ENCODE measurements at places on chromosomes 1 and 21.

DNA sequence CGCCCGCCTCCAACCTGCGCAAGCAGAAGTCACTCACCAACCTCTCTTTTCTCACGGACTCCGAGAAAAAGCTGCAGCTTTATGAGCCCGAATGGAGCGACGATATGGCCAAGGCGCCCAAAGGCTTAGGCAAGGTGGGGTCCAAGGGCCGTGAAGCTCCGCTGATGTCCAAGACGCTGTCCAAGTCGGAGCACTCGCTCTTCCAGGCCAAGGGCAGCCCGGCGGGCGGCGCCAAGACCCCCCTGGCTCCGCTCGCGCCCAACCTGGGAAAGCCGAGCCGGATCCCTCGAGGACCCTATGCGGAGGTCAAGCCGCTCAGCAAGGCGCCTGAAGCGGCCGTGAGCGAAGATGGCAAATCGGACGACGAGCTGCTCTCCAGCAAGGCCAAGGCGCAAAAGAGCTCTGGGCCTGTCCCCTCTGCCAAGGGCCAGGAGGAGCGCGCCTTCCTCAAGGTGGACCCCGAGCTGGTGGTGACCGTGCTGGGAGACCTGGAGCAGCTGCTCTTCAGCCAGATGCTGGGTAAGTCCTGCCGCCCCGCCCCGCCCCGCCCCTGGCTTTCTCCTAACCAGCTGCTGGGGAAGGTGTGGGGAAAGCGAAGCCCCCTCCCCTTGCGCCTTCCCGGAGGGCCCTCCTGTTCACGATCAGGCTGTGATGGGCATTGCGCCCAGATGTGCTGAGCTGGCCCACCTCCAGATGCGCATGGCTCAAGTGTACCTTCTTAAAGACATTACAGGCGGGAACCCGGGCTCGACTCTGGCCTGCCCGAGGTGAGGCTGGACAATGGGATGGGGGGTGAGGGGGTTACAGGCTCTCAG lies 110.2 kb downstream of the NAV1 start:
- DNase-seq, result no peak

- DNase-seq, result peak; percentile 63
Measured at GRCh38 chr1:62781841-62782543, 1.9 kb upstream of the ATG4C start.

DNA sequence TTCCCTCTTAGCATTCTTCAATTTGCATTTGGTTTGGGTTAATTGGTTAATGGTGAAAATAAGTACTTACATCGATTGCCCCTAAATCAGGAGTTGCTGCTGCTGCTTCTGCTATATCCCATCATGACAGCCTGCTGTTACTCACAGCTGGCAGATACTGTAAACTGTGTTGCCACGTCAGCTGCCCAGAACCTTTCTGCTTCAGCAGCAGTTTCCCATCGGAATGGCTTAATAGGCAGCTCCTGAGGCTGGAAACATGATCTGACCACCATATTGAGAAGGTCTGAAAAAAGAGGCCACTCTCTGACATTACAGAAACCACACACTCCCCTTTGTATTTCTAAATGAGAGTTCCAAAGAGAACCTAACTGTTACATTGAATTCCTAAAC lies 14.3 kb upstream of the SEC16B start:
- peak; percentile 79 for DNase-seq

GRCh38 chr1:67308136-67308535 lies 463 bp downstream of the IL12RB2 start:
- DNase-seq, result no peak

- no peak for DNase-seq
Measured at GRCh38 chr1:155011004-155011416, 8.4 kb downstream of the ZBTB7B start.

DNA sequence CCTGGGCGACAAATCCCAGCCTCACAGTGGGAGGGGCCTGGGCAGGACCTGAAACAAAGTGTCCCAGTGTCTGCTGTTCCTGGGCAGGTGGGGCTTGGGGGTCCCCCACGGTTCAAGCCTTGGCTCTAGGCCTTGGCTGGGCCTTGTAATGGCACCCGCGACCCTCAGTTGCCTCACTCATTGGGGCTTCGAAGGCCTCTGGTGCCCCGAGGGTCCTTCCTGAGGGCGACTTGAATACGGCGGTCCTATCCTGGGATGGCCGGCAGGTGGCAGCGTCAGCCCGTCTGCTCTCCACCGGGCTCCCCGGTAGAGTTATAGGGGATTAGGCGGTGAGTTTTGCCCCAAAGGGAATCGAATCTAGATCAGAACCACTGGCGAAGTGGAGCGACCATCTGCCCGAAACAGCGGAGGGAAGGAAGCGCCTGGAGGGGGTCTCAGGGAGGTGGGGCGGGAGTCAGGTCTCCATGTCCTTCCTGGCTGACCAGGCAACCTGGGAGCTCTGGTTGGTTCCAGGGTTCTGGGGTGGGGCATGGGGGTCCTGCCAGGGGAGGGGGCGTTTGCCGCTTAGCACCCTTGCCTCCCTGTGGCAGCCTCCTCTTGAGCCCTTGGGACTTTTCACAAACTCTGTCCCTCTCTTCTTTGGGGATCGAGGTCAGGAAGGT lies 2.1 kb upstream of the PEX10 start:
- peak; percentile 50 for DNase-seq

- DNase-seq, result no peak
Measured at GRCh38 chr1:219659005-219659600, 46.2 kb upstream of the ZC3H11B start.

DNA sequence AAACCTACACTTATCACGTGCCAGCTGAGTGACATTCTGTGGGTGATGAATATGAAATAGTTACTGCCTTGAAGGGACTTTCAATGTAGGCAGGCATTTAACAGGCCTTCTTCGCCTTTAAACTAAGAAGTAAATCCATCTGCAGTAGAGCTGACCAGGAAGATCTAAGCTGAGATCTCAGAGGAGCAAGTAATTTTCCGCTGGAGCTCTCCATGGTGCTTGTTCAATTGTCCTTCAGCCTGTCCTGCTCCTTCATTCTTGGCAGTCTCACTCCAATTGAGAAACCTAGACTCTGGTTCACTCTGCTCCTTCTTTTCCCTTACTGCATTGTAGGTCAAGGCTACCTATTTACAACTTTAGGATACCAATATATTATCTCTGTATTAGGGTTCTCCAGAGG lies 183.5 kb downstream of the HMCN1 start:
- DNase-seq, result peak; percentile 57

GRCh38 chr1:156477526-156478249 lies 22.9 kb downstream of the MEF2D start:
- DNase-seq, result peak; percentile 24

GRCh38 chr1:34858901-34859445 lies 576 bp downstream of the SMIM12 start:
- DNase-seq, result peak; percentile 51

DNA sequence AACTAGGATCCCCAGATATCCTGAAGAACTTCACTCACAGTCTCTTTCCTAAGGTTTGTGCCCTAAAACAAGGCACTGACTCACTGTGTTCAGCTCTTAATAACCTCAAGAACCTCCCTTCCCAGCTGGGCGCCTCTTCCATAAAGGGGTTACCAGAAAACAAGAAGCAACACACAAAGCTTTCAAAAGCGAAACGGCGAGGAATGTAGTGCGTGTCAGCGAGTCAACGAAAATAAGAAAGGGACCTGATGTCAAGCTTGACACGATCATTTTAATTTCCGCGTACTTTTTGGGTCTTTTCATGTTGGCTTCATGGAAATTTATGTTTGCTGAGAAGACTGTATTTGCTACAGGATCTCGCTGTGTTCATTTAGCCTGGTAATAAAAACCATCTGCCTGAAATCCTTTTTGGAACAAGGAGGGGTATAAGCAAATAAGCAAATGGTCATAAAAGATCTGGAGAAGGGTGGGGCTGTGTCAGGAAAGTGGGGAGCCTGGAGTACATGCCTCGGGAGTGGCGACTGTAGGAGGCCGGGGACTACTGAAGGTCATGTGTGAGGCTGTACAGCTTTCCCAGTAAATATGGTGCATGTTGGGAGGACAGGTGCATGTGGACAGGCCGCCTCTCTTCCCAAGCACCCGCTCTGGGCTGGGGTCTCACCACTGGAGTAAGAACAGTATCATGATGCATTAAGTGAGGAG lies 11.4 kb upstream of the CLDN14 start:
- DNase-seq, result no peak

- no peak for DNase-seq
Measured at GRCh38 chr1:107327446-107327845, 186.6 kb downstream of the NTNG1 start.

DNA sequence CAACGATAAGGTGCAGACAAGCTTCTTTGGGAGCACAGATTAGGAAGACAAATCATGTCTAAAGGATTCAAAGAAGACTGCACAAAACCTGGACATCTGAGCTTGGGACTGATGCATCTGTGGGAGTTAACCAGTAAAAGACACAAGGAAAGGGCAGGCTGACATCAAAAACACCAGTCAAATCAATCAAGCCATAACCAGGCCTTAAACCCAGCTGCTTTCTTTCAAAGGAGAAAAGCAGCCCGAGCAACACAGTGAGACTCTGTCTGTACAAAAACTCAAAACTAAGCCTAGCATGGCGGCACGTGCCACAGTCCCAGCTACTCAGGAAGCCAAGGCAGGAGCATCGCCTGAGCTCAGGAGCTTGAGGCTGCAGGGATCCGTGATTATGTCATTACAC lies 411.6 kb downstream of the SMYD3 start:
- no peak for DNase-seq

DNA sequence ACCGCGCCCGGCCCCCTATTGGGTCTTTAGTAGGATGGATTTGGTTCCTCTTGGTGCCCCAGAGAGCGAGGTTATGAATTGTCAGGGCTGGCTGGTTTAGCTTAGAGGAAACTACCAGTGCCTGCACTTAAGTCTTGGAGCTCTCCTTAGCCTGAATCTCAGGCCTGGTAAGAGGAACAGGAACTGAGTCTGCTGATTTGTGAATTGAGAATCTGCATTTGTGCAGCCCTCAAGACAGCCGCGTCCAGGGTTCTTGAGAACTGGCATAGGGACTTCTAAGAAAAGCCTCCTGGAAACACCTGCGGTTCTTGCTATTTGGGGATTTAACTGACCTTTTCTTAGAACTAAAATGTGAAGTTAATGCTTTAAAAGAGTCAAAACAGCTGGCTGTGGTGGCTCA lies 1.7 kb downstream of the NECAP2 start:
- DNase-seq, result no peak

DNA sequence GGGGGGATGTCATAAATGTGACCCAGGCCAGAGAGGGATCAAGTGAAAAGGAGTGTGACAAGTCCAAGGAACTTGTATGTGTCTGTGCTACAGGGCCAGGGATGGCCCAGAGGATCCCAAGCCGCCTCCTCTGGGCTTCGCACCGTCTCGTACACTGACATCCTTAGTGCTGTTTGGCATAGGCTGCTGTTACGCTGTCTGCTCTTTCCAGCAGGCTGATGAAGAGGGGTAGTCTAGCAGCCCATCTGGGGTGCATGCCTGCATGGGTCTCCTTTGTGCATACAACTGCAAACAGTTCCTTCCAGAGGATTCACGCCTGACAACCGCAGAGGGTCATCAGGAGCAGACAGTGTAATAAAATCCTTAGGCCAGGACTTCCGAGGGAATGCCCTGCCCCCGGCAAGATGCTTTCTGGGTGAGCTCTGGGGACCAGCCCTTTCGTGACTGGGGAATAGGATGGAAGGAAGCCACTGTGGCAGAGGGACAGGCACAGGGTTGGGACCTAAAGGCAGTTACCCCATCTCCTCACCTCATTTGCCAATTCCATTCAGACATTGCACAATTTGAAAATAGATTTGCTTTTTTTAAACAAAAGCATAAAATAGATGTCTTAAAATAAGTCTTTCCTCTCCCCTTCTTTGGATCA lies 6.3 kb upstream of the GOLT1A start:
- DNase-seq, result no peak

DNA sequence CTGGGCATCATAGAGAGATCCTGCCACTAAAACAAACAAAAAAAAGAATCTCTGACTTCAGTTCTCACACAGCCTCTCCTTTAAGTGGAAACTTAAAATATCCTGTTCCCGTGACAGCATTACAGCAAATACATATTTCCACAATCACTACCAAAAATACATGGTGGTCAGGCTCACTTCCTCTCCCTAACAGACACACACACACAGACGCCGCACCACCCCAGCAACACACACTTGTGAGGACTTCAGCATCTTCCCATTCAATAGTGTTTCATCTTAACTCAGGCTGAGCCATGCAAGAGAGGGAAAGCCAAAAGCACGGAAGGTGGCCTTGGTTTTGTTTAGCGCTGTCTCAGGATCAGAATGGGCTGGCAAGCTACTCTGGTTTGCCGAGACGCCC lies 21.9 kb downstream of the KIAA1614 start:
- no peak for DNase-seq

DNA sequence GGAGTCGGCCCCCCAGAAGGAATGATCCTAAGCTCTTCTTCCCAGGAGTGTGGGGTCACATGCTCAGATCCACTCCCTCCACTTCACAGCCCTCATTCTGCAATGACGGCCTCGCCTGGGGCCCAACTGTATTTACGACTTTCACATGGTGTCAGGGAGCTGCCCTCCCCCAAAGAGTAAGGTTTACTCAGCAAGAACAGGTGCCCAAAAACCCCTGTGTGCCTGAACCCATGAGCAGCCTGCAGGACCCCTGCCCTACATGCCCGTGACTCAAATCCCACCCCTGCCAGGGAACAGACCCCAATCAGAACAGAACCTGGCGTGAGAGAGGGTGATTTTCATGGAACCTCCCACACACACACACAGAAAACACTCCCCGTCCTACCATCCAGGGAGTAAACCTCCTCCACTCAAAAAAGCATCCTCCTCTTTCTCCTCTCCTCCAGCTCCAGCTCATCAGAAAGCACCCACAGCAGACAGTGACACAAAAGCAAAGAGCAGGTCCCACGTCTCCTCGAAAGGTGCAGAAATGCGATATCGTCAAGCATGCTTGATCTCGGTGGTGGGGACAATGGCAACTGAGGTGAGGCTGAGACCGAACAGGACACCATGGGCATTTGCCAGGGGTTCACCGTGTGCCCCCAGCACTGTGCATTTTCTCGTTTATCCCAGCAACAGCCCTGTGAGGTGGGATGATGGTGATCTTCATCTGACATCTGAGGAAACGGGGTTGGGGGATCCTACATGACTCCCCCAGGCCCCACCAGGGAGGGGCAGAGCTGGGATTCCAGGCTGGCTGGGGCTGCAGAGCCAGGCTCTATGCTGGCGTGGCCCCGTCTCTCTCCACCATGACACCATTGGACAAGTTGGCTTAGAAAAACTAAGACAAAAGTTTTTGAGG lies 397.9 kb downstream of the NPHP4 start:
- no peak for DNase-seq

- DNase-seq, result no peak
Measured at GRCh38 chr21:36388835-36389234, 3.6 kb downstream of the CHAF1B start.

GRCh38 chr1:233182587-233182986 lies 112.9 kb downstream of the PCNX2 start:
- no peak for DNase-seq

- DNase-seq, result no peak
Measured at GRCh38 chr1:52502789-52503188, 50.1 kb downstream of the TUT4 start.

- DNase-seq, result peak; percentile 97
Measured at GRCh38 chr1:67970088-67970487, 80.3 kb downstream of the DIRAS3 start.

All from M059J (cell line).